ENCODE measurements at places on chromosomes 6 and 20. TPM values are rescaled to one million over a fixed set of nuclear protein-coding genes. Genes with fewer than 3 reads are reported as not detected.
A peak's percentile ranks its signal among the peaks of the same experiment; 100 is the strongest.

IL20RA gene
- not detected for polyA plus RNA-seq

DNA sequence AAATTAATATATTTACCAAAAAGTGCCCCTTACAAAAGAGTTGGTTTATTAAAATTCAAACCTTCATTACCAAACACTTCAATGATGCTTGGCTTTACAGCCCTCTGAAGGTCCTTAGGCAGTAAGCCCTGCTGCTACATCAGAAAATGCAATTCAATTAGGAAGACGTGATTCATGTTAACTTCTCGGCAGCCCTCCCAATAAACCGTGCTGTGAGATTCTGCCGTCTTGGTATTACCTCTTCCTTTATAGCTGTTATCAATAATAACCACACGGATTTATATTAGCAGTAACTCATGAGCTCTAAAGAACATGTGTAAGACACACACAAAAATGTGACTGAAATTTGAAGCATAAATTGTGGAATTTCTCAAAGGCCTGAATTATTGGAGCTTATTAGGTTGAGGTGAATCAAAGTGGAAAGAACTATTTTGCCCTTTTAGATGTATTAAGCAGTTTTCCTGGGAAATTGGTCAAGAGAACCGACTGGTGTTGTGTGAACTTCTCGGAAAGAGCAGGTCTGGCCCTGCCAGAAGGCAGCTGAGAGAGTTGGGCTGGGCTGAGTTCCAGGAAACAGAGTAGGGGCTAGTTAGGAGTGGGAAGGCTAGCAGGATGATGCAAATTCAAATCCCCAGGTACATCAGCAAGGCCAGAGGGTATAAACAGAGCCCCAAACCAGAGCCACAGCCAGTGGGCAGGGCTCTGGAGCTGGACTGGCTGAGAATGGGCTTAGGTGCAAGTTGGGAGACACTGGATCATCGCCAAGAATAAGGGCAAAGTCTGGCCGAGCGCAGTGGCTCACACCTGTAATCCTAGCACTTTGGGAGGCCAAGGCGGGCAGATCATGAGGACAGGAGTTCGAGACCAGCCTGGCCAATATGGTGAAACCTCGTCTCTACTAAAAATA, 33.1 kb downstream of the FGD2 start:
- no peak overlapping the region for H3K27ac ChIP-seq
- no peak overlapping the region for H3K4me3 ChIP-seq
- no peaks in the 10 kb centered on the region for H3K36me3 ChIP-seq
- peaks cover 7% of the 10 kb centered on the region for H3K4me1 ChIP-seq
- no peaks in the 10 kb centered on the region for H3K27me3 ChIP-seq
- no peak for DNase-seq

GRCh38 chr6:93021235-93021915, 398.0 kb downstream of the EPHA7 start:
- H3K27ac ChIP-seq = no peak overlapping the region
- no peaks in the 10 kb centered on the region for H3K4me1 ChIP-seq
- H3K4me3 ChIP-seq = no peak overlapping the region
- no peaks in the 10 kb centered on the region for H3K36me3 ChIP-seq

RWDD2A gene
- 2.1 TPM for polyA plus RNA-seq

GRCh38 chr6:77620278-77620882, 32.5 kb upstream of the MEI4 start:
- no peak overlapping the region for H3K4me3 ChIP-seq
- H3K27me3 ChIP-seq = no peaks in the 10 kb centered on the region
- no peak for DNase-seq
- no peaks in the 10 kb centered on the region for H3K4me1 ChIP-seq
- H3K27ac ChIP-seq = no peak overlapping the region

TRPC4AP gene
- polyA plus RNA-seq = 64.5 TPM

GRCh38 chr6:106556368-106556960, 72.8 kb downstream of the RTN4IP1 start:
- H3K36me3 ChIP-seq = peaks cover 46% of the 10 kb centered on the region
- no peaks in the 10 kb centered on the region for H3K4me1 ChIP-seq
- peak; percentile 45 for DNase-seq
- no peaks in the 10 kb centered on the region for H3K27me3 ChIP-seq
- H3K4me3 ChIP-seq = no peak overlapping the region
- H3K27ac ChIP-seq = no peak overlapping the region

- H3K4me3 ChIP-seq = no peak overlapping the region
- peaks cover 8% of the 10 kb centered on the region for H3K4me1 ChIP-seq
- DNase-seq = no peak
- peaks cover 35% of the 10 kb centered on the region for H3K36me3 ChIP-seq
- no peak overlapping the region for H3K27ac ChIP-seq
Measured at GRCh38 chr20:49642816-49643215, 70.9 kb downstream of the B4GALT5 start.
